ENCODE measurements at places on chromosomes 7 and 10.
A peak's percentile ranks its signal among the peaks of the same experiment; 100 is the strongest.

DNA sequence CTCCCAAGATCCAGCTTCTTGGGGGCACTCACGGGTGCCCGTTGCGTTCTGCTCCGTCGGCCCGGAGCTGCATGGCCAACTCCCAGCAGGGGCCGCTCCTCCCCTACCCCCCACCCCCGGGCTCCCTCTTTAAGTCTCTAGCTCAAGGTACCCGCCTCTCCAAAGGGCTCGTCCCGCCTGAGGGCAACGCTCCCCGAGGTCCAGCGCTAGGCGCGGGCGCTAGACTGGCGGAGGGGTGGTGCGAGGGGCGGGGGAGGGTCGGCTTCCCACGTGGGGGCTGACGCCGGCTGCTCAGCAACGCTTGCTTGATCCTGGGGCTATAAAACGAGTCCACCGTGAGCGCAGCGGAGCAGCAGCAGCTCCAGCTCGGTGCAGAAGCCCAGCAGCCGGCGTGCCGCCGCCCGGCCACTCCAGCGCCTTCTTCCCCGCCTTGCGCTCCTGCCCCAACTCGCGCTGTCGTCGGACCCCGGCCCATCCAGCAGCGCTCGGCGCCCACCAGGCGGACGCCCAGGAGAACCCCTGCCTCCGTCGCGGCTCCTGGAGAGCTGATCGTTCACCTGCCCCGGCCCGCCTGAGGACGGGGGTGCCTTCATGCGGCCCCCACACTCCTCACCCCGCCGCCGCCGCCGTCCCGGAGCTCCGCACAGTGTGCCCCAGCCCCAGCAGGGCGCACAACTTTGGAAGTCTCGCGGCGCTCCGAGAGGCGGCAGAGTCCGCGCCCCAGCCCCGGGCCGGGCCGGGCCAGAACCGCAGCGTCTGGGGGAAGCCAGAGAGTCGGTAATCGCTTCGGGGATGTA is at the start of gene ADRA2A:
Gene ADRA2A, plus strand, starts transcription at position 348 of the 797 bp plus-strand sequence. CDS start 968 bp downstream, outside the sequence.
- peak; percentile 32 for DNase-seq

DNA sequence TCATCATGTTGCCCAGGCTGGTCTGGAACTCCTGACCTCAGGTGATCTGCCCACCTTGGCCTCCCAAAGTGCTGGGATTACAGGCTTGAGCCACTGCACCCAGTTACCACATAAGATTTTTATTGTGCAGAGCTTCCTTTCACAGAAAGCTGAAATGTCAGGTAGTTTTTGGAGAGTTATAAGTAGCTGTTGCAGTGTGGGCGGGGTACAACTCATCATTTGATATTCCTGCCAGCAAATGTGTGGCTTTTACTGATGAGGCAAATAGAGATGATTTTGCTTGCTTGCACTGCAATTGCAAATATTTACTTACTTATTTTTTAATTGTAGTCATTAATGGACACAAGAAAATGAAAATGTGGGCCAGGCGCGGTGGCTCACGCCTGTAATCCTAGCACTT is 32.4 kb downstream of the NKX2-3 start:
- no peak for DNase-seq

DNA sequence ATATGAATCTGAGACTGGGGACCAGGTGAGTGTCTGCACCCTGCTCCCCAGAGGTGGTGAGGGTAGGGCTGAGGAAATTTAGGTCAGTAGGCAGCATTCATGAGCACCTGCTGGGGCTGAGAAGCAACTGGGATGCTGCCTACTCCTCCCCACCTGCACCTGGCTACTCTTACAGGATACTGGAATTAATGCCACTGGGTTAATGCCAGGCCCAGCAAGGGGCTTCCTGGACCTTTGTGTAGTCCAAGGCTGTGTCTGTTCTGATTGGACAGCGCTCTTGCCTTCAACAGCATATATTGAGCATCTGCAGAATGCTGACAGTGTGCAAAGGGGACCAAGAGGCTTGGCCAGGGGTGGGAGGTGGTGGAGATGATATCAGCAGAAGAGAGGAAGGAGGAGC is 32.1 kb downstream of the ADCYAP1R1 start:
- DNase-seq, result no peak

- no peak for DNase-seq
Observed at GRCh38 chr10:124124769-124125161, 31.4 kb upstream of the CHST15 start.

GRCh38 chr10:3482200-3482993 is 302.6 kb downstream of the KLF6 start:
- DNase-seq, result no peak

GRCh38 chr10:131662851-131663250 is 238.0 kb upstream of the PPP2R2D start:
- no peak for DNase-seq

DNA sequence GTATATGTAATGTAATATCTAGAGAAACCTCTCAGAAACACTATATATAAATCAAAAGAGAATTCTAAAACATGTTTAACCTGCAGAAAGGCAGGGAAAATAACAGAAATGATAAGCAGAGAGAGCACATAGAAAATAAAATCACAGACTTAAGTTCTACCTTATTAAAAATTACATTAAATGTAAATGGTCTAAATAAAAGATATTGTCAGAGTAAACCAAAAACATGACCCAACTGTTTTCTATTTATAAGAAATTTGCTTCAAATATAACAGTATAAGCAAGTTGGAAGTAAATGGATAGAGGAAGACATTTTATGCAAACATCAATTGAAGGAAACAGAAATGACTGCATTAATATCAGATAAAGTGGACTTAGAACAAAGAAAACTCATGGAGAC is 43.4 kb downstream of the HECTD2 start:
- no peak for DNase-seq

DNA sequence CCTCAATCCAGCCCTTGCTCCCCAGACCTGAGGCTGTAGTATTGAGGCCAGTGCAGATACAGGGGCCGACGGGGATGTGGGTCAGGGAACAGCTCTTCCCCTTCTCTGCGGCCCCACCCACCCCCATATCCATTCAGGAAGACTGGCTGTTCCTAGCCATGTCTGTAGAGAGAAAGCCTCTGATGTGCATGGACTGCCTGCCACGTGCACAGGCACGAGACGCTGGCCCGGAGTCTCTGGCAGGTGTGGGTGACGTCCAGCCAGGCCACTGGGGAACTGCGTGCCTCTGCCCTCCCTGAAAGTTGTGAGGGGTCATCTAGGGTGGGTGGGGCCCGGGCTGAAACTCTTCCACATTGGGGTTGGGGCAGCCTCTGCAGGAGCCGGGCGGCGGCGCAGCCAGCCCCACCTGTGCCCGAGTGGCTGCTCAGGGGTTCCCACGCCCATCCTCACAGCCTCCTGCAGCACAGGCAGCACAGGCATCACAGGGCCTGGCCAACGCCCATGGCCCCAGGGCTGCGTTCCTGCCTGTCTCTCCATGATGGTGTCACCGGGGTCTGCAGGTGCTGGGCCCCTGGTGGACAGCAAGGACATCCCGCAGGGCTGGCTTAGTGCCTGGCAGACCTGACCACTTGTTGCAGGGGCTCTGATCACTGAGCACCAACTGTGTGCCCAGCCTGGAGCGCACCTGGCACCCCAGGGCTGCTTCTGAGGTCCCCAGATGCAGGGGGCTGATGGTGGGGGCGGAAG is 27.5 kb downstream of the MICALL2 start:
- no peak for DNase-seq

DNA sequence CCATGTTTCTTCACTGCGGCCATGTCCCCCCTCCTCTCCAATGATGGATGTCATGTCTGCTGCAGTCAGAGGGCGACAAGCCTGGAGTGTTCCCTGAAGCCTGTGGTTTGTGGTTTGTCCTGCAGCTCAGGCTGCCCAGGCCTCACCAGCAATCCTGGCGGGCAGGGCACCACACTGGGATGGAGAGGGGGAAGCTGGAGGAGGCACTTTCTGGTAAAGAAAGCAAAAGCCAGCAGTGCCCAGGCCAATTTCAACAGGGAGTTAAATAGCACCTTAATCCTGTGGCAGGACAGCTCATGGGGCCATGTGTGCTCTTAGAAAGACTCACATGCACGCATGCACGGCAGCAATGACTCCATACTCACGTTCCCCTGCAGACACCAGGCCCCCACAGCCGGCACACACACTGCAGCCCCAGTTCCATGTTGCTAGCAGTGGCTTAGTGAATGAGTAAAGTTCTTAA is 158.3 kb downstream of the EGFR start:
- DNase-seq, result no peak

DNA sequence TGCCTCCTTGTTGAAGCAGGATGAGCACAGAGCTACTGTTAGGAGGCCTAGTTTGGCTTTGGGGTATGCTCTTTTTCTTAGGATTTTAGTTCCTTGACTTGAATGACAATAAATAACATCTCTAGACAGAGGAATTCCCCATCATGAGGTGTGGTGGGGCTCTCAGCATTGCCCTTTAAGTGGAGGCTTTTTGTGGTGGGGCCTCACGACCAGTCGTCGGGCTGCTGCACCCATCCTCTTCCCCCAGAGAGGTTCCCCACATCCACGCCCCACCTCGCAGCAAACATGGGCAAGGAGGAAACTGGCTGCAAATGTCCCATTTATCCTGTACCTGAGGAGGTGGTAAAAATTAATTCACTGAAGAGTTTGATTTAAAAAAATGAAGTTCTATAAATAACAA is 36.1 kb upstream of the TARP start:
- no peak for DNase-seq

GRCh38 chr10:13810568-13810967 is 223.8 kb downstream of the PRPF18 start:
- DNase-seq, result no peak

DNA sequence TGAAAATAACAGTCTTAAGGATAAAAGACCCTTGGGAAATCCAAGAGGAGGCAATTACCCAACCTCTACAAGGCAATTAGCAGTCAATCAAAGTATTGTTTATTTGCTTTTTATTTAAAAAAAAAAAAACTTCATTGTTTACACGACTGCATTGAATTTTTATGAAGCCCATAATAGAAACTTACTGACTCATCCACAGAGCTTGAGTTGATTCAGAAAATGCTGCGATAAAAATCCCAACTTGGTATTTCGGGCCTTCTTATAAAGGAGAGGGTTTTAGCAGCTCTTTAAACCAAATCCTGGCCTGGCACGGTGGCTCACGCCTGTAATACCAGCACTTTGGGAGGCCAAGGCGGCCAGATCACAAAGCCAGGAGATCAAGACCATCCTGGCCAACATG is 69.2 kb upstream of the PALS2 start:
- DNase-seq, result no peak

DNA sequence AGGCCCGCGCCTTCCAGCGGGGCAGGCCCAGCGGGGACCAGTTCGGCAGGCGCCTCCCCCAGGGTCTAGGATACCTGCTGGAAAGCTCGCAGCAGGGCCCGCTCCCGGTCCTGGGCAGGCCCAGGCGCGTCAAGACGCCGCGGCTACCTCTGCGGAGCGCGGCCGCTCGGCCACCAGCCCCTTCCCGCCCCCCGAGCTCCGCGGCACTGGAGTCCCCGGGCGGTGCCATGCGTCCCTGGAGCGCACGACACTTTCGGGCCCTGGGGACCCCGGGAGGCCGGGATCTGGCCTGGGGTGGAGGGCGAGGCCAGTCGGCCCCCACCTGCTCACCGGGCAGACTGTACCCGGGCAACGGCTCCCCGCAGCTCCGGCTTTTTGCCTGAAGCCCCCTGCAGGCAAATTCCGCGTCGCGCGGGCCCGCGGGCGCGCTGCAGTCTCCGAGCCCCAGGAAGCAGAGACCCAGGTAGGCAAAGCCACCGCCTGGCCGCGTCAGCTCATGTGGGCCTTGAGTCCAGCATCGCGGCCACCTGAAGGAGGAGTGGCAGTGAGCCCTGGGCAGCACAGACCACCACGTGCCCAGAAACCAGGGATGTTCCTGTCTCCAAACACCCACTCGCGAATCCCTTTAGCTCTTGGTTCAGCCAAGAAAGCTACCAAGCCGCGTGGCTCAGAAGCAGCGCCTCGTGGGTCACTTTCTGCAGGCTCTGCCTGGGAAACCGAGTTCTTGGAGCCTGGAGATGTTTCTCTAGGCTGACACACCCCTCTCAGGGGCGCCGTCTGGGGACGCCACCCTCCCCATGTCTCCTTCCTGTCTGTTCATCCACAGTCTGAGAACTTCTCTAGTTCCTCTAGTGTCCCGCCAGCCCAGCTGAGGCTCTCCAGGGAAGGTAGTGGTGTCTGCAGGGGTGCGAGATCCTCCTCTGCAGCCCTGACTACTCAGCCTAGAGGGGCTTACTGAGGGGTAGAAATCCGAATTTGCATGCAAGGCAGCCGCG is 46.1 kb upstream of the APBB1IP start:
- DNase-seq, result no peak

DNA sequence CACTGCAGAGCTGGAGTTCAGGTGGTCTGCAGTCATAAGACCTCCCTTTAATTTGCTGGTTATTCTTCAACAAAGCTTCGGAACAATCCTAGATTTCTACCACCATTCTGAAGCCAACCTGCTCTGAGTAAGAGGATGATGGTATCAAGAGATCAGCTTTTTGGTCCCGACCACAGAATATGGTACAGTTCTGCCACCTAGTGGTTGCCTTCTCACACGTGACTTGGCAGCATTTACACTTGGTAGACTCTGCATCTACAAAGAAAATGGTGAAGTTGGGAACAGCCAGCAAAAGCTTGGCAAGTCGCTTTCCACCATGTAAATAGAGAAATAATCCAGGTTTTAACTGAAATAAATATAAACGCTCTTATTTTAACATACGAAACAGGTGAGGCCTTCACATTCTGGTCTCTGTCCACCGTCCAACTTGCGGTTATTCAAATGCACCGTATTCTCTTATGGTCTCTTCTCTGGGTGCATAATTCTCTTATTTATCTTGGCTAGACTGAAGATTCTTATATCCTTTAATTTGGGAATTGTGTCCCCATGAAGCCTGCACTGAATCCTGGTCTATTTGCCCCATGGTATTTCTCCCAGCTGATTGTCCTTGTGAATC is 173.9 kb upstream of the GRM3 start:
- DNase-seq, result peak; percentile 44

- DNase-seq, result no peak
Observed at GRCh38 chr10:60162631-60163030, 227.0 kb downstream of the ANK3 start.

DNA sequence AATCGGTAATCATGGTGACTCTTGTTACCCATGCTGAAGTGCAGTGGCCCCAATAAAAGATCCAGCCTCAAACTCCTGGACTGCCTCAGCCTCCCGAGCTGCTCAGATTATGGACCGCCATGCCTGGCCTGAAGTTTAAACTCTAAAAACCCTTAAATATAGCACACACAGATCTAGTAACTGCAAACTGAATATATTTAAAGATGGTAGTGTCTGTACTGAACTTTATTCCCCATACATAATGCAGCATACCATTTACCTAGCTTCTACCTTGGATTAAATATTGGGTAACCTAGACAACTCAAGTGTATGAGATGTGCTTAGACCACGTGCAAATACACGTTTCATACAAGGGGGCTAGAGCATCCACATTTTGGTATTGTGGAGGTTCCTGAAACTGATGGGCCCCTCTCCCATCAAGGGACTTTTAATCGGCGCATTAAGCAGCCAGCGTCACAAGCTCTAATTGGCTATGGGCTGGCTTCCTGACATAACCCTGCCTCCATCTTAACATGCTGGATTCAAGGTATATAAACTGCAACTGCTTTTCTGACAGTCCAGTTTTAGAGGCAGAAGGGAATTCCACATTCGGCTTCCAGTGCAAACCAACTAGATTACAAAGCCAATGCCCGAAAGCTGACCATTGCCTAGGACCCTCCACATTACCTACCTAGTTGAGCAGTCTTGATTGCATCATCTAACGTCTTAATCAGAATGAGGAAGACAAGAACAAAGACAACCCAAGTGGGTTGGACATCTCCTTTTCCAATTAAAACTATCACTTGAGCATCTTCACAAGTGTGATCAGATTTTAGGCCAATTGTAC is 13.0 kb downstream of the HNRNPA2B1 start:
- DNase-seq, result no peak

GRCh38 chr7:90701021-90701420 is 104.9 kb downstream of the CDK14 start:
- no peak for DNase-seq

All from activated CD4-positive, alpha-beta T cell treated with anti-CD3 and anti-CD28 coated beads, Interleukin-2, amount 50 U/mL, for 48 hours (primary cell).